ENCODE measurements at places on chromosomes 11 and 22.

DNA sequence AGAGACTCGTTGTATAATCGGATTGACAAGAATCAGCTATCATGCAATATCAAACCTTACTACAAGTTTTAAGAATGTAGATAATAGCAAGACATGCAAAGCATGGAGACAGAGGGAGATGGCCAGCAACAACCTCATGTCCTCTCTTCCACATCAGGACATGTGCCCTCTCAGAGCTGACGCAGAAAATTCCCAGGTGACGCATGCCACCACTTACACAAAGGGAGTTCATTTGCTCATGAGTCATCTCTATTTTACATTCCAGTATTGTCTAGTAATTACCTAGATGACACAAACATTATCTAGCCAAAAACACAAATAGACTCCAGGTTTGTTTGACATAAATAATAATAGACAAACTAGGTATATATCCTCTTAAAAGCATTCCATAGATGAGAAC, 38.1 kb upstream of the OPCML start:
- no peak for DNase-seq

DNA sequence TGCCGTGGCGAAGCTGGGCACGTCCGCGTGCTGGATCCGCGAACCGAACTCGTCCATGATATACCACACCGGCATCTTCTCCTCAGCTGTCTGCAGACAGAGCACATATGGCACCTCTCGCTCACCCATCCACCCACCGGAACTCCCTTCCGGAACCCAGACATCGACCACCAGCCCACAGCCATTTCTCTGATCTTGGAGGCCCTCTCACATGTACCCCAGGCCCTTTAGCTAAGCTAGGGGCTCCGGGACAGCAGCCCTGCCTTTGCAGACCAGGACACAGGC, 7.1 kb downstream of the TTLL12 start:
- no peak for DNase-seq

DNA sequence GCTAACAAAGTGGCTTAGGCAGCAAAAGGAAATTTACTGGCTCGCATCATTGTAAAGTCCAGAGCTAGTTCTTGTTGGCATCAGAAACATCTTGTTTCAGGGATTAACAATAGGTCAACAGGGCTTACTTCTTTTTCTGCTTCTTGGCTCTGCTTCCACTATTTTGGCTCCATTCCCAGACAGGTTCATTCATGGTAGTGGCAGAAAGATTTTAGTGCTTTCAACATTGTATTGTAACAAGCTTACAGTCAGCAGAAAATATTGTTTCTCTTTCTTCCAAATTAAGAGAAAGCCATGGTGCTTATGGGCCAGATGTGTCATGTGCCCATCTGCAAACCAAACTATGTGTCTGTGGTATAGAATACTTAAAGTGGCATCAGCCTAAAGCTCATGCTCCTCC, 315.6 kb downstream of the RAB38 start:
- DNase-seq: no peak

DNA sequence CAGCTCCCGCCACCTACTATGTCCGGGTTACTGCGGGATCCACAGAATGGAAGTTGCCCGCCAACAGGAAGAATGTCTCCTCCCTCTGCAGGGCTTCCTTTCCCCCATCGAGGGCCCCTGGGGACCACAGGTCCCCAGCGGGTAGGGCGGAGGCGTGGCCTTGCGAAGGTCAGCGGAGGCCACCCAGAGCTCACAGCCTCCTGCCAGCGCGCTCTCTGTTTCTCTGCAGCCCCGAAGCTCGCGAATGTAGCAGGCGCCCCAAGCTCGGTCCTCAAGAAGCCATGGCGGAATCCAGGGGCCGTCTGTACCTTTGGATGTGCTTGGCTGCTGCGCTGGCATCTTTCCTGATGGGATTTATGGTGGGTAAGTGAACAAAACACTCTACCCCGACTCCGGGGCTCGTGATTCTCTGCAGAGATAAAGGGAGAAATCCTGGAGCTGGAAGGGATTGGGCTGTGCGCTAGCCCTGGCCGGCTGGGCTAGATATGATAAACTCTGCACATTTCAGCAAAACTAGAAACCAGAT, at the start of gene NAALAD2:
Gene NAALAD2 (plus strand): TSS at position 186 of the 526 bp plus-strand sequence. CDS start 96 bp downstream, at position 282.
- DNase-seq: no peak

DNA sequence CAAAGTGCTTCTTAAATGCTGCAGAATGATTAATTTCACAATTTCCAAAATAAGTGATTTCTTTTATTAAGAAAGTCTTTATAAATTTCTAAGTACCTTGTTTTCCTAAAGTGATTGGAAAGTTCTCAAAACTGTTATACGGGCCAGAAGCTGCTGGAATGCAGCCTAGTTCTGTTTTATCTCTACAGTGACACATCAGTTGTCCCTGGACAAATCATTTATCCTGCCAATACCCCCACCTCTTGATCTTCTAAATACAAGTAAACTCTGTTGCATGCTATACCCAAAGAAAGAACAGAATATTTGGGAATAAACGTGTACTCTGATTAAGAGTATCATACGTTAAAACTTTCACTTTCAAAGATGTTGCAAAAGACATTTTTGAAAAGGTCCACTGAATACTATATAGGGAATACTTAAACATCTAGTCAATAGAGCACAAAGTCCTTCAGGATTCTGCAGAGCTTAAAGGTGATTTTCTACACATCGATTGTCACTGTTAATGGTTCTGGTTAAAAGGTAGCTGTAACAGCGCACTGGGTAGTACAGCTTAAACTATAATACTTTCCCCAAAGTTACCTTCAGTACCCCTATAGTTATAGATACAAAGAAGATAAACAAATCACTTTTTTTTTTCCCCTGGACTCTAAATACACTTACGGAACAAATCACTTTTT, 92.1 kb upstream of the APOA1 start:
- DNase-seq: no peak

All from naive thymus-derived CD8-positive, alpha-beta T cell (primary cell).